NCI-H774 (cell line): ENCODE measurements at places on chromosomes 16 and 17.

- no peak for DNase-seq
These were observed 168.7 kb upstream of the CDH5 start for GRCh38 chr16:66197668-66198278.

DNA sequence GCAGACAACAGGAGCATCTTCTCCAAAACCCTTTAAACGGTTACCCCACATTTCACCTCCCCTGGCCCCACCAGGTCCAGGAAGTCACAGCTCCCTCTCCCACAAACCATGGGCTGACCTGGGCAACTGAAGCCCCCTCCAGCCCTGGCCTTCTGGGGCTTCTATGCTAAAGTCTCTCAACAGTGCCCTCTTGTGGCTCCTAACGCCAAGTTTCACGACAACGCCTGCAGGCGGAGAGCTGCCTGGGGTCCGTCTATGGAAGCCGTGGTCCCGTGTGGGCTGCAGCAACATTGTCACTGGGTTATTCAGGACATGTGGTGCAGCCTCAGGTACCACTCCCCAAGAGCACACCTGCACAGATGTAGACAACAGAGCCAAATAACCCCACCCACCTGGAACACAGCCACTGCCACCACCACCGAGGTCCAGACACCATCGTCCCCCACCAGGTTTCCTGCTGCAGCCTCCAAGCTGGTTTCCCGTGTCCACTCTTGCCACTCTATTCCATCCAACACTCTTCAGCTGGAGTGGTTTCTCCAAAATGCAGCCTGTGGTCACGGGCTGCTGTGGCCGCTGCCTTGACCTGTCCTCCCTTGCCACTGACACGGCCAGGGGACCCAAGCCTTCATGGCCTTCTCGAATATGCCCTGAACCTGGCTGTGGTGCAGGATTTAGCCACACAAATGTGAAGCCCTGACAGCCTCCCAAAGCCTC, 19.1 kb downstream of the C16orf95 start:
- DNase-seq = no peak

- DNase-seq = no peak
These were observed 48.7 kb upstream of the AMZ2 start for GRCh38 chr17:68198931-68199836.

GRCh38 chr17:73390851-73391250, 79.0 kb upstream of the CDC42EP4 start:
- DNase-seq = no peak

DNA sequence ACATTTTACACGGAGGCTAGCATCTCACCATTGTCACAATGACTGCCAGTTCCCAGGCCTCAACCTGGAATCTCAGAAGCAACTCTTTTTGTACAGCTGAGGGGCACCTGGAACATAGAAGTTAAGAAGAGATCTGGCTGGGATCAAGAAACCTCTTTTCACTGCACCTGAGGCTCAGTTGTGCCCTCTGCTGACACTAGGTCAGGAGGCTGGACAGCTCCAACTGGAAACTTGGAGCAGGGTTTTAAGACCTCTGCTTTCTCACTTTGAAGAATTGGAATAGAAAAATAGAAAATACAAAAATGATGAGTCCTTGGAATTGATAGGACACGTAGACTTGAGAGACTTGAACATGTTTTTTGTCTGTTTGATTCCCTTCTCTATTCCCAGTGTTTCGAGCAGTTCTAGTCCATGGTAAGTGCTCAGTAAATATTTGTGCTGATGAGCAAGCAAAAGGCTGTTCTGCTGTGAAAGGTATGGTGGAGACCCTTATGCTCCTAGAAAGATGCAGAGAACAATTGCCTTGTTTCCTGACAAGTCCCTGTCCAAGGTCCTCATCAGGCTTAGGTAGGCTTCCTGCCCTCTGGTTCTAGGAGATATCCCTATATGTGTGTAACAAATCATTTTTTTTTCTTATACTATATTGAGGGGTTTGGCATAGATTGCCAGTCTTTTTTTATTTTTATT, 13.6 kb upstream of the PPM1D start:
- no peak for DNase-seq

DNA sequence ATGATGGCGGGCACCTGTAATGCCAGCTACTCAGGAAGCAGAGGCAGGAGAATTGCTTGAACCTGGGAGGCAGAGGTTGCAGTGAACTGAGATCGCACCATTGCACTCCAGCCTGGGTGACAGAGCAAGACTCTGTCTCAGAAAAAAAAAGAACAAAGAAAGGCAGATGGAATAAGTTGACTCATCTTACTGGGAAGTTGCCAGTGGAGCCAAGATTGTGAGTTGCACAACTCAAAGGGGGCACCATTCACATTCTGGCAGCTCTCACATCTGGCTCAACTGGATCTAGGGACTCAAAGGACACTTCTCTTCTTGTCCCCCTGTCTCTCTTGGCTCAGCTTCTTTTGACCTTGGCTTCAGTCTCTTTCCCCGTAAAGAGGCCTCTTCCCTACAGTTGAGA, 53.7 kb upstream of the ETV4 start:
- DNase-seq = no peak

DNA sequence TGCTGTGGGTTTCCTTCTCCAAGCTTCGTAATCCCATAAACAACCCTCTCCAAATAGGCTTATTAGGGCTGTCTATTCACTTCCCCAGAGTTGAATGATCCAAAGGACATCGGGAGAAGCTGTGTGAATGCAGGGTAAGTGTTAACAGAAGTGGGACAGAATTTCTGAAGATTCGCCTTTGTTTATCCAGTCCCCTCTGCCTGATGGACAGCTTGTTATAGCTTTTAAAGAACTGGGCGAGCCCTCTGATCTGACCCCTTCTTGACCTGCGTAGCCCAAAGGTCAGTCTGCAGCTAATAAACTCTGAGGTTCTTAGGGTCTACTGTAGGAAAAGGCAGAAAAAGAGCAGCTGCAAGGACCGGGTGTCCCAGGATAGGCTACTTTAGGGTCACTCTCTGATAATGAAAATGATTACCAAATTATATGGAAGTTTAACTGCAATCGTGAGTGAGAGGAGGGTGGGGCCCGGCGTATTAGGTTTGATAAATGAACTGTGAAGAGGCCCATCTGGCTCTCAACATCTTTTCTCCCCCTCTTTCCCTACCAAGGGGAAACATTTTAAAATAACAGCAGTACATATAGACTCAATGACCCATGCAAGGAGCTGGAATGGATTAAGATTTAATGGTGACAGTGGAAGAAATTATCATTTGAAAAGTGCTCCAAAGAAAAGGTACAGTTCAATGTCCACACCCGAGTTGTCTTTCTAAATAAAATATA, 233.4 kb downstream of the FTO start:
- no peak for DNase-seq

DNA sequence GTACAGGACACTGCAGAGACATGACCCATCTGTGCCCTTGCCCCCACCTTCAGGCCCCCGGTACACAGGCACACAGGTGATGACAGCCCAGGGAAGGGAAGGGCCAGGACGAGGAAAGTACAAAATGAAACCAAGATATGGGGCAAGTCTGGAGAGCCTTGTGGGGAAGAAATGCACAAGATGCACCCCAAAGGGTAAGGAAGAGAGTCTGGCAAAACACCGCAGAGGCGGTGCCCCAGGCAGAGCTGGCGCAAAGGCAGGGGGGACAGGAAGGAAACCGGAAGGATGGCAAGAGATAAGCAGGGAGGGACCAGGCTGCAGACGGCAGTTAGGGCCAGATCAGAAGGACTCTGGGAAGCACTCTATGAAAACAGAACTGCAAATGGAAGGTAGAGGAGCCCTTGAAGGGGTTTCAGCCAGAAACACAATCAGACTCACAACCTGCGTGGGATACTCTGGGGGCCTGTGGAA, 81.4 kb downstream of the SLC39A11 start:
- DNase-seq = no peak

DNA sequence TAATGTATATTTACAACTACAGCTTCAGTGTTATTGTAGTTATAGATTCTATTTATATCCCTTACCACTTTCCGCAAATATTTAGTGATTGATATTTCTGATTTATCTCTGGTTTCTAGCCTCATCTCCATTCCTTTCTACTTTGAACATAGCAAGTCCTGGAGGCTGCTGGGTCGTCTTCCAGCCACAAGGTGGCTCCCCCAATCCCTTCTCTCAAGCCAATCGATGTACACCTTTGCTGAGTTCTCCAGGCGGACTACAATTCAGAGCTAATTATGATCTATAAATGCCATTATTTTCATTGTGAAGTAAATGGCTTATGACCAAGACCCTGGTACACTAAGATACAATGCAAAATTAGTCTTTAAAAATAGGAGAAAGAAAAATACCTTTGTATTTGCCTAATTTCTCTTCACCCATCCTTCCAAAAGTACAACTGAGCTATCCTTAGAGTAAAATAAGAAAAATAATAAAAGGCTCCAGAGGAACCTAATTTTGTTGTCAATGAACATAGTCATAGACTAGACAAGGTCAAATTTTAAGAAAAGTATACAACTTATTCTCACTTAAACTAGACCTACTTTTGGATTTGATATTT, 122.1 kb downstream of the SKAP1 start:
- no peak for DNase-seq

- no peak for DNase-seq
These were observed 4.7 kb downstream of the PPP1R1B start for GRCh38 chr17:39631403-39631802.

DNA sequence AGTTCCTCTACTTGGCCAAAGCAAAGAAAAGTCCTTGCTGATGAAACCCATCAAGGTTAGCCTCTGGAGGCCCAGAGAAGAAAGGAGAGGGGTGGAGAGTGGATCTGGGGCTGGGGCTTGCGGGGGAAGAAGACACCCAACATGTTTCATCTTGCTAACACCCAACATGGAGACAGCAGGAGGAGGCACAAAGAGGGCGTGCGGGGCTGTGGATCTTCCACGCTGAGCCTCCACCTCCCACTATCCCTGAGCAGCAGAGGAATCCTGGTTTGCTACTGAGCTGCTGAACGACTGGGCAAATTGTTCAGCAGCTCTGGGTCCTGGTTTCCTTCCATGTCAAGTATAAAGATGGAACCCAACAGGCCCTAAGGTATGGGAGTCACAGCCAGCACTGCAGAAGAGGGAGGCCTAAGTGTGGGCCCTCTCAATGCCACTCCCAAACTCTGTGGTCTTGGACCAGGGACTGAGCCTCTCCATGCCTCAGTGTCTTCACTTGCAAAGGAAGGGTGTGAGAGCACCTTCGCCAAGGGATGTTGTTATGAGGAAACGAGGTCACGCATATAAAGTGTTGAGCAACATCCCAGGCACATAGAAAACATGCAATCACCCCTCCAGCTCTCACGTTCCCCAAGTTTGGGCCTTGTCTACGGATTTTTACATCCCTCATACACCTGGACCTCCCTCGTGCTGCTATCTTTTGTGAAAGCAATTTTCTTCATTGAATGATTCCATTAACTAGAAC, 122.5 kb downstream of the XYLT1 start:
- DNase-seq = no peak

DNA sequence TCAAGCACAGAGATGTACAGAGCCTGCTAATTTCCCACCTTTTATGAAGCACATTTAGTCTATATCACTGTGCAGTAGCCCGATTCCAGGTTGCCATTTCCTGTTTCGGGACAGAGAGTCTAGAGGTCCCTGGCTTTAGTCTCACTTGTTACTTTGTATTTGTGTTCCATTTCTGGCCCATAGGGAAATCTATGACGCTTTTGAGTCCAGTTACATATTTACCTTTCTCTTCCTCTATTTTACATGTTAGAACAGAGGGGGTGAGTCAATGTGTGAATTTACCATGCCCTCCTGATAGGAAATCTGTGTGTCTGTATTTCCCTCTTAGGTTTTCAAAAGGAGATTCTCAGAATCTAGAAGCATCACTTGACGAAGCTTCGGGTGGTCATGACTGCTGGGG, 227.1 kb upstream of the ZFHX3 start:
- DNase-seq = no peak

DNA sequence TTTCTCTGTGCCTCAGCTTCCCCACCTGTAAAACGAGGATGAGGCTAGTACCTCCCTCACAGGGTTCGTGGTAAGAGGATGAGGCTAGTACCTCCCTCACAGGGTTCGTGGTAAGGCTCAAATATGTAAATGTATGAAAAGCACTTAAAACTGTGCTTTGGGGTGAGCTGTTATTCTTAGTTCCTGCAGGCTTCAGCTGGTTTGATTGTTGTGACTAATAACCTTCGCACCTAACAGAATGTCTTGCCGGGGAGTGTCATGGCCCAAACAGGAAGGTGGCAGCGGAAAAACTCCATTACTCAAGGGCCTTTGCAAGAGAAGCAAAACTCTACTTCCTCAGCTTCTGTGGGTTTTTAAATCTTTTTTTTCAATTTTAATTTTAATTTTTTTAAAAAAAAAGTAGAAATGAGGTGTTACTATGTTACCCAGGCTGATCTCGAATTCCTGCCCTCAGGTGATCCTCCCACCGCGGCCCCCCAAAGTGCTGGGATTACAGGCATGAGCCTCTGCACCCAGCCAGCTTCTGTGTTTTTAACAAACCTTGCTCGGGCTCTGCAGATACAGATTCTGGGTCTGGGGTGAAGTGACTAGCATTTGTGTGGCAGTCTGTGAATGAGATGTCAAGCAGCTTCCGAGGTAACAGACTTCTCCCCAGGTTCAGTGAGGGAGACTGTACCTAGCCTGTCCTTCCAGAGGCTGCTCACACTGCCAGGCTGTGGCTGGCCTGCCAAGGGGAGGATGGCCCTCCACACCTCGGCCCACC, 103.0 kb downstream of the RAB11FIP4 start:
- no peak for DNase-seq

DNA sequence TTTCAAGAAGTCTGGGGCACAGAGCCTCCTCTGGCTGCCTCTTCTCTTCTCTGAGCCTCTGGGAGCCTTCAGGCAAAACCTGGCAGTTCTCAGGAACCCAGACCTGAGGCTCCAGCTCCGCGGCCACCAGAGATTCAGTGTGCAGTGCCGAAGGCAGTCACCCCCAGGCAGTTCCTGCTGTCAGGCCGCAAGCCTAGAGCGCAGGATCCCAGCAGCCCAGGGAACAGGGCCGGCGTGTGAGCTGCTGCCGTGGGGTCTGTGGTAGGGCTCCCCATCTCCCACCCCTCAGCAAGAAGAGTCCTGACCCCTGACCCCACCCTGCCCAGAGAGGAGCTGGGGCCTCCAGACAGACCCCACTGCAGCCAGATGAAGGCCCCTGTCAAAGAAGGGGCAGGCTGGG, 78.2 kb downstream of the AMFR start:
- DNase-seq = no peak

- no peak for DNase-seq
These were observed 210.8 kb downstream of the GSG1L start for GRCh38 chr16:27852681-27853080.
